ENCODE measurements at places on chromosomes 12 and 14.

DNA sequence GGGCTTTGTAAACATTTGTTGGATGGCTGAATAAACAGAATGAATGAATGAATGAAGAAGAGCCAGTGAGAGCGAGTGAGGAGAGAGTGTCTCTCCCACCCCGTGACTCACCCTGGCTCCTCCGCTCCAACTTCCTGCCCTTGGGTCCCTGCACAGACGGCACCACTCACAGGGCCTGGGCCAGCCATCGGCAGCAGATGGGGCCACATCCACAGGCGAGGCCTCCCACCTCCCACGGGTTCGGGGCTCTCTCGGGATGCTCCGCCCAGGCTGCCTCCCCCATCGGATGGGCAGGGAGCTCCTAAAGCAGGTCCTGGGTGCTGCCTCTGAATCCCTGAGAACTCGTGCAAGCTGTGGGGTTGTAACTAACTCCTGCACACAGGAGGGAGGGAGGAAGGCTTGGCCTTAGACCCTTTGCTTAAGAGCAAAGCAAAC lies 41.3 kb downstream of the CCNK start:
- no peak for DNase-seq

GRCh38 chr12:51823875-51824565 lies 24.5 kb downstream of the FIGNL2 start:
- DNase-seq: peak; percentile 88

GRCh38 chr12:71938728-71939385 lies at the start of gene TPH2:
TSS of gene TPH2 (plus strand) at chr12:71938845. CDS start at chr12:71938987, 142 bp downstream.
- no peak for DNase-seq

- no peak for DNase-seq
Measured at GRCh38 chr12:107362960-107363359, 269.6 kb upstream of the CRY1 start.

DNA sequence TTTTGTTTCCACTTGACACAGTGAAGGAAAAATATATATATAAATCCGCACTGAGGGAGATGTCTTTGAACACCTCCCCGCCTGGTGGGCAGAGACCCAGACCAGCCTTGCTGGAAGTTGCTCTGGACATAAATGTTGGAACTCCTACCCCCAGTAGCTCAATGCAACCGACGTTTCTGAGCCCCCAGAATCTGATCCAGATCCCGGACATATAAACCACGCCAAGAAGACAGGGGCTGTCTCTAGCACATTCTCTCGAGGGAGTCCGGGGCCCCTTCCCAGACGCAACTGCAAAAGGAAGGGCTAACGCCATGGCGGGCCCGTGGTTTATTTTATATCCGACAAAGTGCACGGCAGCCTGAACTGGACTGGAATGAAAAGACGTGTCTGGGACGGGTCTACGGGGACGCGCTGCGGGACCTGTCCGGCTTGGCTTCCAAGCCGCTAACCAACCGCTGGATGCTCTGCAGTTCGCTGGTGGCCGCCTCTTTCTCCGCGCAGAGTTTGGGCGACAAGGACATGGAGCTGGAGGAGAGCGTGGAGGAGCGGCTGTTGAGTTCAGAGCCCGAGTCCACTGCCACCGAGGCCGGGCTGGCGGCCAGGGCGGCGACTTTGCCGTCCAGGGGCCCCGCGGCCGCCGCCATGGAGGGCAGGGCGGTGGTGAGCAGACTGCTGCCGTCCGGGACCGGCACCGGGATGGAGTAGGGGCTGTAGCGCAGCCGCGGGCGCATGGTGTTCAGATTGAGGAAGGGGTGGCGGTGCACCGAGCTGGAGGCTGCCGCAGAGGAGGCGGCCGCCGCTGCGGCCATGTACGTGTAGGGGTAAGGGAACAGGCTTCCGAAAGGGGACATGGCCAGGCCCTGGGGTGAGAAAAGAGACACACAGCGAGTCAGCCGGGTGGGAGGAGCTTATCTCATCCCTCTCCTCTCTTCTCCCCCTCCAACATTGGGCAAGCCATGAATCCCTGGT lies 12.2 kb downstream of the TBX3 start:
- DNase-seq: no peak

DNA sequence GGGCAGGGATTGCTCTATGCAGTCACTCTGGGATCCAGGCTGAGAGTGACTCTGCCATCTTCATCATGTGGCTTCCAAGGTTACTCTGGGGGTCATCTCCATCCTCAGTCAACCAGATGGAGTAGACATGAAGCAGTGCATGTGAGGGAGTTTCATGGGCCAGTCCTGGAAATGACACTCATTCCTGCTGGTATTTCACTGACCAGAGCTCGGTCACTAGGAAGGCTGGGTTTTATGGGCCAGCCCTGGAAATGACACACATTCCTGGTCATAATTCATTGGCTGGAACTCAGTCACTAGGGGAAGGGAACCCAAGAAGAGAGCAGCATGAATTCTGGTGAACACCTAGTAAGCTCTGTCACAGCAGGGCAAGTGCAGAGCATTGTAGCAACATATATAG lies 144.7 kb downstream of the SMOC1 start:
- DNase-seq: no peak
